CD8-positive, alpha-beta memory T cell (primary cell): ENCODE measurements at places on chromosomes 11 and 22.

- peak; percentile 95 for DNase-seq
Observed at GRCh38 chr11:6612213-6613041, at the start of gene TAF10. Gene TAF10 (minus strand): TSS chr11:6612216. CDS start chr11:6612189, 27 bp downstream.

GRCh38 chr22:19285831-19286230 is 5.7 kb downstream of the CLTCL1 start:
- DNase-seq = no peak

GRCh38 chr22:20798974-20799373 is 25.1 kb downstream of the SERPIND1 start:
- no peak for DNase-seq

GRCh38 chr22:39277142-39277607 is 32.4 kb upstream of the PDGFB start:
- no peak for DNase-seq

GRCh38 chr11:107702723-107703122 is 9.1 kb downstream of the SLN start:
- no peak for DNase-seq

GRCh38 chr11:76408171-76408965 is 27.2 kb downstream of the GVQW3 start:
- no peak for DNase-seq

DNA sequence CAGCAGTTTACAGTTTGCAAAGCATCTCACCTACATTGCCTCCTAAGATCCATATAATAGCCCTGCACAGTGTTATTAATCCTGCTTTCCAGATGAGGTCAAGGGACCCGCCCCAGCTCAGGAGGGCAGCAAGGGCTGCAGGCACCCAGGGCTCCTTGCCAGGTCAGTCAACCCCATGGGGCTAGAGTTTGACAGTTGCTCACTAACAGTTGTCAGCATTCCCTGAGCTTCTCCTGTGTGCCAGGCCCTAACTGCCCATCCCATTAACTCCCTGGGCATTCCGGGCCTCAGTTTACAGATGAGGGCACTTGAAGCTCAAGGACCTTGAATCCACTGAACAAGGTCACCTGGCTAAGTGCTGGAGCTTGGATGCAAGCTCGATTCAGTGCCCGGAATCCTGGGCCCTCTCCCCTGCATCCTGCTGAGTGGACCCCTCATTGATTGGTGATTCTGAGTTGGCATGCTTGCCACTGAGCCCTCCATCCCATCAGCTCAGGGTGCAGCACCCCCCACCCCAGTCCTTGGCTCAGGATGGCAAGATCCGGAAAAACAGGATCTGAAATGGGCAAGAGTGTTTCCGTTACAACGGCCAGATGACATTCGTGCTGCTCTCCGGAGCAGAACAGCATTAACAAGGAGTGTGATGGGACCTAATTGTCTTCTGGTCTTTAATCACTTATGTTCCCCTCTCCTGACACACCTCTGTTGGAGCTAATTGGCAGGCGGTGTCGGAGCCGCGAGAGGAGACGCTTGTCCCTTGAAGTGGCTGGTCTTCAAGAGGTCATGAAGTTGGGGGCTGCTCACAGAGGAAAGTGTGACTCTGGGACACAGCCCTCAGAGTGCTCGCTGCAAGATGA is 87.4 kb upstream of the SHISAL1 start:
- DNase-seq = no peak

DNA sequence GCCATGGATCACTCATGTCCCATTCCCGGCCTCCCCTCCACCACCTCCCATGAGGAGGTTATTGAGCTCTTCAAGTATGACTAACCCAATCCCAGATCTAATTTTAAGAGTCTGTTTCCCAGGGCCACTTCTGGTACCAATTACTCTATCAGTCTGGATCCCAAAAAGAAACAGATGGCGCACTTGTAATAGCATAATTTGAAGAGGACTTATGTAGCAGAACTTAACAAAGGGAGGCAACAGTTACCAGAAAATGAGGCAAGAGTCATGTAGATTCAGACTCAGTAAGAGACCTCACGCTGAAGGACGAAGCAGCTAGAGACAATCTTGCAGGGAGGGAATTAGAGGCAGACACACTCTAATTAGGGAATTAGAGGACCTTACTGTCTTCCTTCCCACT is 46.9 kb downstream of the DDX6 start:
- DNase-seq = no peak

GRCh38 chr11:18111005-18111404 is 5.1 kb upstream of the SAAL1 start:
- no peak for DNase-seq

GRCh38 chr11:14409891-14410290 is 50.9 kb upstream of the RRAS2 start:
- no peak for DNase-seq

- peak; percentile 69 for DNase-seq
Observed at GRCh38 chr11:35216962-35217678, 78.1 kb downstream of the CD44 start.

DNA sequence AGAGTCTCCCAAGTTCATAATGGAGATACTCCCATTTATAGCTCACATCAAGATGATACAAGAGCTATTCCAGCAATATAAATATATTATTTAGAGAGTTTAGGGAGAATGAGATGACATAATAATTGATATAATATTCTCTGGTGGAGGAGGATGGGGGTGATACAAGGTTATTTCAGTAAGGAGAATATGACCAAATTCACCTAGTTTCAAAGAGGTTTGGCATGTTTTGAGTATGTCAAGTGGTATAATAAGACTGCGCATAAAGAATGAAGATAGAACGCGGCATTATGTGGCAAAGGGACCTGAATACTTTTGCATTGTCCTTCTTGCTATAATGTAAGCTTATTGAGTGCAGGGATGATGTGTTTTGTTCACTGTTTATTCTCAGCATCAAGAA is 1283.5 kb downstream of the LRRC4C start:
- DNase-seq = no peak

GRCh38 chr11:74980634-74981033 is 8.1 kb upstream of the NEU3 start:
- DNase-seq = no peak
